ENCODE measurements at places on chromosomes 12 and 14.
A peak's percentile ranks its signal among the peaks of the same experiment; 100 is the strongest.

- no peak for DNase-seq
Measured at GRCh38 chr12:110669193-110669502, 19.8 kb downstream of the HVCN1 start.

DNA sequence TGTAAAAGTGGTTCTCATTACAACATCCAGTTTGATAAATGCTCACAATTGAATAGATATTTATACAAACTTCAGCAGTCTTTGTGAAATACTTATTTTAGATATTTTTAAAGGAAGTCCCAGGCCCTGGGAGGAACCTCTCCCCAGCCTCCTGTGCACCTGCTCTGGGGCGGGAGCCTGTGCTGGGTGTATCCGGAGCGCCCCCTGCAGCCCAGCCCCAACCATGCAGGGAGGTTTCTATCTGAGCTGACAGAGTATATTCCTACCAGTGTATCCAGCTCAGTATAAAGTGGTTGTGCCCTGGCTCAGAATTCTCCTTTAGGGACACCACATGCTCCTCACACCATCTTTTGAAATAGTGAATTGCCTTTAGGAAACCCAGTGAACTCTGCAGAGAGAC lies 851.8 kb downstream of the TMEM121 start:
- DNase-seq: no peak

- peak; percentile 19 for DNase-seq
Measured at GRCh38 chr12:25130741-25131188, 64.2 kb downstream of the DNAI7 start.

- DNase-seq: no peak
Measured at GRCh38 chr12:78385541-78385940, 479.0 kb upstream of the SYT1 start.

DNA sequence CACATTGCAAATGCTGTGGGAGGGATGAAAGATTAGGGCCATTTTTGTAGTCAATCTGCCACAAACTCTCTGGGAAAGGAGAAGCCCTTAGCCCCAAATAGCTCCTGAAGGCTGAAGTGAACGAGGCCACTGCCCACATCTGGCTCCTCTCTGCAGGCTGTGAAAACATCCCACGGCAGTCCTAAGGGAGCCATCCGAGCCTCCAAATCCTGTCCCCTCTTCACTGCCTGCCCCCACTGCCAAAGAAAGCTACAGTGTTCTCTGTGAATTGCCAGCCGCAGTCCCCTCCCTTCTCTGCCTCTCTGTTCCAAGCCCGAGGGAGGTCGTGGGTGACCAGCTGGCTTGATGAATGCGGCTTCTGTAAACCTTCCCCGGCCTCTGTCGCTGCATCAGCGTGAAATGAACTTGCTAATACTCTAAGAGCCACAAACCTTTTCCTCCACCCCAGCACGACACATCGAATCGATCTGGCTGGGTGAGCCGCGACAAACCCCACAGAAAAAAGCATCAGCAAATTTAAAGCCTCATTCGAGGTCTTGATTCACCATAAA lies 180.7 kb upstream of the NRXN3 start:
- no peak for DNase-seq

- no peak for DNase-seq
Measured at GRCh38 chr12:53506450-53506785, 866 bp downstream of the NPFF start.

GRCh38 chr14:38554026-38554425 lies 298.1 kb upstream of the CLEC14A start:
- no peak for DNase-seq

GRCh38 chr12:17076811-17077210 lies 470.8 kb upstream of the LMO3 start:
- DNase-seq: no peak

GRCh38 chr12:110149086-110149660 lies 25.0 kb downstream of the IFT81 start:
- no peak for DNase-seq

GRCh38 chr12:3580094-3580749 lies 89.2 kb downstream of the PRMT8 start:
- DNase-seq: no peak

- DNase-seq: no peak
Measured at GRCh38 chr14:84025106-84026012, 1504.6 kb upstream of the FLRT2 start.

GRCh38 chr12:52929538-52929937 lies 19.4 kb upstream of the KRT18 start:
- no peak for DNase-seq

DNA sequence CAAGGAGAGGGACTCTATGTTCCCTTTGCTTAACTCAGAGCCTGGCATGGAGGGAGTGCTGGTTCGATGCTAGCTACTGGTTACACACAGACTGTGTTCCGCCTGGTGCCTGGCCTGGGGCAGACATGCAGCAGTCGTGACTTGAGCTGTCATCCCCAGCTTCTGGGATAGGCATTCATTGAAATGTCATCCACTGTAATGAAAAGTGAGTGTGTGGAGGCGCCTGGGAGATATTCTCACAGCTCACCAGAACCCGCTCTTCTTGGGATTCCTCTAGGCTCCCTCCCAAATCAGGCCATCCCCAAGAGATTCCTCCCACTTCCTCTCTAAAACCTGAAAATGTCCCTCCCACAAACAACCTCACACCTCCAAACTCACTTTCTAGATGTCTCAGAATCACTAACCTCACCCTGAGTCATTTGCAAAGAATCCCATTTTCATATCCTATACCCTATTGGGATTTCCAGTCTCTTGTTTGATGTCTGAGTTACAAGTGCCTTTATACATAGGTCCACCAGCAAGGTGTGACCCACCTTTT lies 82.8 kb downstream of the CRACR2A start:
- DNase-seq: no peak

DNA sequence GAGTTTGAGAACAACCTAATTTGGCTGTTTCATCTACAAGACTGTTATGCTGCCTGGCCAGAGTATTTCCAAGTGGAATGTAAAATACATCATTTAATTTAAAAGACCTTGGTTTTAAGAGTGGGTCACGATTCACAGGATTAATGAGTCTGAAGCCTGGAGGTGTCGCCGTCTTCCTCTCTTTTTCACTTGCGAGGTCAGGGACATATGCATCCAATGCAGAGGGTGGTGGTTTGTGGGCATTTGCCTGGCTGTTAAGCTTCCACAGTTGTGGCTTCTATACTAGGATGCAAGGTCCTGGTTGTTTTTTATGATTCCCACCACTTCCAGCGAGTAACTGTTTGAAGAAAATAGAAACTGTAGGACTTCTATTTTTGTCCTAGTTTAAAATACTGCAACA lies 22.8 kb upstream of the RASSF3 start:
- no peak for DNase-seq

DNA sequence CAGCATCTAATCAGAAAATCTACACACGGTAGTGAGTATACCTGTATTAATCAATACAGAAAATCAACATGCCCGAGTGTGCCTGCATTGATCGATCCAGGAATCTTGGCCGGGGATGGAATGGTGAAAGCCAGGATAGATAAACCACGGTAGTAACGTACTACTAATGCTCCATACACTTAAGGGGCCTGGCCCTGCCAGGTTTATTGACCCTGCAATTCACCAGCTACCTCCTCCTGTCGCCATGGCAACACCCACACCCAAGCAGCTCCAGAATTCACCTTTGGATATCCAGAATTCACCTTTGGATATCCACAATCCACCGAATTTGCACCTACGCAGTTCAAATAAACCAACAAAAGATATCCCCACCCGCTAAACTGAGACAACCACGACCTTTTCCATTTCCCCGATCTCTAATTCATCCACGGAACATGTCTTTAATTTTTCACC lies 14.8 kb upstream of the CALM1 start:
- no peak for DNase-seq

DNA sequence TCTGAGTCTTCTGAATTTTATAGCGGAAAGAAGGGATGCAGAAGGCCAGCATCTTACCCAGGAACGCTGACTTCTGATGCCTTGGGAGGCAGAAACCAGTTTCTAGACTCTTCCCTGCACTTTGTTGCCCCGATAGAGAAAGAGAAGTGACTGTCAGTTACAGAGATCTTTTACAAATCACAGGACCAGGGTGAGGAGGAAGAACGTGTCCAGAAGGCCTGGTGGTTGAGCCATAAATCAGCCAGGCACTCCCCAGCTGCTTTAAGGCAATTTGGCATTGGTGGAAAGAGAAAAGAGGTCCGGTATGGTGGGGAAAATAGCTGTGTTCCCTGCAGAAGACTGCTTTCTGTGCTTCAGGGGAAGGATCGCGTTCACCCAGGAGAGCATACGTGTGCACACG lies 88.7 kb upstream of the KCNA1 start:
- no peak for DNase-seq

DNA sequence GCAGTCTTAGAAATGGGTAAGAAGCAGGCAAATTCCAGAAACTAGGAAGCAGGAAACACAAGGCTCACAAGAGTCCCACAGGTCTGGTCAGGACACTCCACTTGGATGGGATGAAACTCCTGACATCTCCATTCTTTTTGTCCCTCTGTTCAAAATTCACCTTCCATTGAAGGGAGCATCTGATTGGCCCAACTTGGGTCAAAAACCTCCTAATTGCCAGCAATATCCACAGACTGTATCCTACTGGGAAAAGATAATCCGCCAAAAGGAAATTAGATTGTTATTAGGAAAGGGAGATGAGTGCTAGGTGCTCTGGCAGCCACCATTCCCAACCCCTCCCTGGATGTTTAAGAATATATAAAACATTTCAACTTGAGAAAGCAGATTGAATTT lies 256.9 kb downstream of the ZFP36L1 start:
- no peak for DNase-seq

DNA sequence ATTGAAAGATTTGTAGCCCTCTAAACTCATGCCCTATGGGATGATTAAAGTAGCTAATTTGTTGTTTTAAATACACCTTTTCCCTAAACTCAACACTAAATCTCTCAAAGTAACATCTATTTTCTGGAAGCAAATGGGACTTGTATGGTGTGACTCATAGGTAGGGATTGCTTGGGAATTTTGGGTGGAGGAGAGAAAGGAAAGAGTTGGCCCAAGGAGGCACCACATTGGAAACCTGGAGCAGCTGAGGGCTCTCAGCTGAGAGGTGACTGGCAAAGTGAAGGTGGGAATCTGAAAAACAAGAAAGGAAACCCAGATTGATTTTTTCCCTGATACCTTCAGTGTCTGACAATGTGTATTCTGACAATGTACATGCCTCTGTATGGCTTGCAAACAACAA lies 114.8 kb upstream of the PRICKLE1 start:
- DNase-seq: no peak

DNA sequence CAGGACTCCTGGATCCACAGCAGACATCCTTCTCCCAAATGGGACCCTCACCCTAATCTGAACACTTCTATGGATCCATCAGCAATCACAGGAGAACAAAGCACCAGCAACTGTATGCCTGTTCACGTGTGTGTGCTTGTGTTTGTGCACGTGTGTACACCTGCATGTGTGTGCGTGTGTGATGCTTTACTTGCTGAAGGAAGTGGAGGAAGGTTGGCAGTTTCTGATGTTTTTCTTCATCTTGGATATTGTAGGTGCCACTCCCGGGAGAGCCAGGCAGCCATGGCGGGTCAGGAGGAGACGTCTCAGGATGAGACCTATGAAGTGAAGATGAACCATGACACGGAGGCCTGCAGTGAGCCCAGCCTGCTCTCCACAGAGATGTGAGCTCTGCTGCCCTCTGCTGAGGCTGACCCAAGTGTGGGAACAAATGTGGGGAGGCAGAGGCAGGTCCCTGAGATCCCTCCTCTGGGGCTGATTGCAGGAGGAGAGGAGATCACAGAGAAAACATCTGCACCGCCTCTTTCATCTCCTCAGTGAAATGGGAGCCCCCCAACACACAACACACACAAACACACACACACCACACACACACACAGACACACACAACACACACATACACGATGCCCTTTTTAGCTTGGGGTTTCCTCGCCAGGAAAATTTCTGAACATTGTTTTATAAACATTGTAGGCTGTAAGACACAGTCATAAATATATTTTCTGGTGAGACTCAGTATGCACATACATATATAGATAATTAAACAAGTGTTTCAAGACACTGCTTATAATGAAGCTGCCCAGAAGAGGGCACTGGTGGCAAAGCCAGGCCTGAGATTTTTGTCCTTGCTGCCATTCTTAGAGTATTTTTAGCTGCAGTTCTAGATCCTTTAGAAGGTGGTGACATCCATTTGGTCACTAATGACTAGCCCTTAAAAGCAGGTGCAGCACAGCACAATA lies 112.2 kb upstream of the FKBP4 start:
- DNase-seq: no peak

- DNase-seq: no peak
Measured at GRCh38 chr12:92404259-92404894, 258.7 kb upstream of the BTG1 start.

DNA sequence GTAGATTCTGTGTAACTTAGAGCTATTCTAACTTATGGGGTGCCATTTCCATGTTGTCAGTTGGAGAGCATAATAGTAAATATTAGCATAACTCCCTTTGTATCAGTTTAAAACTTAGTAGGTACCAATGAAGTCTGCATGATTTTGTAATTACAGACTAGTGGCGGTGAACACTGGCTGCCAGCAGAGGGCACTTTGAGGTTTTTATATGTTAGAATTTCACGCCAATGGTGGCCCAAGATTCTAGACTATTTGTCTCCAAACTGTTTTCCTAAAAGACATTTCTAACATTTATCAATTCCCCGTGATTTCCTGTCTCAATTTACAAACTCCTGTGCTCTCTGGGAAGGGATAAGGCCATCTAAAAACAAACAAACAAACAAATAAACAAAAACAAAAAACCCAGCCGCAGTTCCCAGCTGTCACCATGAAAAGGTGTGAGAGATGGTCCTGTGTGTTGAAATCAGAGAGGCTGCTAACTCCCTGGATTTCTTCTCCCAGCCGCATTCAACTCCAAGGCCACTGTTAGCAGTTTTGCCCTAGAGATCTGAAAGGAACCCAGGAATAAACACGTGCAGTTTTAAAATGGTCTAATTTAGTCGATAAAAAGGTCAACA lies 57.6 kb downstream of the BRMS1L start:
- DNase-seq: no peak

DNA sequence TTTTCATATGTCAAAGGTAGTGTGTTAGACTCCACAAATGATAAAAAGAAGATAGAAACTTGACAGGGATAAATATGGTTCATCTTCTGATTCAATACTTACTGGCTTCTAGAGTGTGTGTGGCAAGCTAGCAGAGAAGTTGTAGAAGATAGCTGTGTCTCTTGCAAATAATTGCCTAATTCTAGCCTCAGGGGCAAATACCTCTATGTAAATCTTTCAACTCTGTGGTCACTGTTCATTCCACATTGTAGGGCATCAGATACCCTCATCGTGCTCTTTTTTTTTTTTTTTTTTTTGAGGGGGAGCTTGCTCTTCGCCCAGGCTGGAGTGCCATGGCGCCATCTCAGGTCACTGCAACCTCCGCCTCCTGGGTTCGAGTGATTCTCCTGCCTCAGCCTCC lies 1.7 kb downstream of the OLR1 start:
- DNase-seq: no peak

- peak; percentile 62 for DNase-seq
Measured at GRCh38 chr12:95802482-95803270, 12.1 kb upstream of the NTN4 start.

GRCh38 chr14:63432888-63433552 lies 110.2 kb downstream of the PPP2R5E start:
- no peak for DNase-seq

- DNase-seq: no peak
Measured at GRCh38 chr14:68464711-68465110, 328.2 kb downstream of the ZFP36L1 start.

All from astrocyte of the cerebellum (primary cell).